Mammary epithelial cell (primary cell): ENCODE measurements at places on chromosomes 5 and 9. TPM values are rescaled to one million over a fixed set of nuclear protein-coding genes. Genes with fewer than 3 reads are reported as not detected.

Gene ACTBL2
- total RNA-seq = 0.16 TPM in 1 of 2 replicates, not detected in the other

Gene SLC36A1
- 9.7 TPM for total RNA-seq

DNA sequence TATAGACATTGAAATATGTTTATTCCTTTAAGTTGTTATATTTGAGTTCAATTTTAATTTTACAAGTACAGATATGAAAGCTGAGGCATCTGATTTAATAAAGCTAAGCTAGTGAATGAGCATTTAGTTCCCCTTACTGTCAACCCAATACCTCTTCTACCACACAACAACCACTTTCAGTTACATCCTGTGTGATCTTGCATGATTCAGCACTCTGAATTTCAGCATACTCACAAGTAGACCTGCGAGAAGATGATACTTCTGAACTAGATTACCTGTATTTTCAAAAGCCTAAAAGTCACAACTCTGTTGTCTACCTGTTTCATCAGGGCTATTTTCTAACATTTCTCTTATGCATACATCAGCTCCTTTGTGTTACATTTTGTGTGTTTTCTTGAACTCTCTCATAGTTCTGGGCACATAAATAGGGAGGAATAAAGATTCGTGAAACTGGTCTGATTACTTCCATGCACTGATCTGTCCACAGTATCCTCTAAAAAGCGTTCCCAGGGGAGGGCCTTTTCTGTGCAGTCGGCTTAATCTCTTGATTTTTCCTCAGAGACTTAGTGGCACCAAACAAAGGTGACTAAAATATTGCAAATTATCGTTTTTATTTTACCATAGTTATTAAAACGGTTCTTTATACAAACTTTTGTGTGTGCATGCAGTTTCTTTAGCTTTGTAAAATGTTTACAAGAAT is 2025.5 kb upstream of the NUDT12 start:
- peak; percentile 1 for DNase-seq

- DNase-seq = no peak
Observed at GRCh38 chr5:179258922-179259730, 86.1 kb downstream of the ADAMTS2 start.

DNA sequence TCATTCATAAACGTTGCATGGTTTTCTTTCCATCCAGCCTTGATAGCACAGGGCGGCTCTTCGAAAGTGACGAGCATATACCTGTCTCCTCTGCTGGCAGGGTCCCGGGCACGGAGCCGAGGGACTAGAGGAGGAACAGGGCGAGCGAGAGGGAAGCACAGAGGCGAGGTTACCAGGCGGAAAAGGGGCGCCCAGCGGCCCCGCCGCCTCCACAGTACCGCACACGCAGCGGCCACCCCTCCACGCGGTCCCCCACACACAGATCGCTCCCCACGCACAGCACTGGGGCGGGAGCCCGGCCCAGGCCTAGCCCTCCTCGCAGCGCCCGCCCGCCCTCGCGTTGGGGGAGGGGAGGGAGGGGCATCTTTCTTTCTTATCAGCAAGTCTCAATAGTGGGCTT is 296.6 kb upstream of the DAB2 start:
- DNase-seq = no peak
